HS-5 (cell line): ENCODE measurements at places on chromosomes 6 and 20.
A peak's percentile ranks its signal among the peaks of the same experiment; 100 is the strongest.

DNA sequence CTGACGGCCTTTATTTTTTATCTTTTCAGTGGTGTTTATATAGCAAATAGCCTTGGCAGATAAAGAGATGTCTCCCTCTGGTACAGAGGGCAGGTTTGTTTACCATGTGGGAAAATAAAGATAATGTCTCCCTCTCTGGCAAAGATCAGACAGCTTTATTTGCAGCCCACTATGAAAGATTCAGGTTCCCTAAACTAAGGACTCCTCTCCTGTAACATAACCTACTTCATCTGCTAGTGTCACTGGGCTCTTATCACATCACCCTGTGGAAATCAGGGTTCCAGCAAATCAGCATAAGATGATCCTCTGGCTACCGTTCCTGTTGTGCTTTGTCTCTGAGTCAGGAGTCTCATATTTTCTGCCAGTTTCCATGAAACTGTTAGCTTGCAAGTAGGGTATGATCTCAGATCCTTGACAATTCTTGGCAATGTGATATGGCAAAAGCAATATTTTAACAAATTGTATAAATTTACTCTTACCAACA, 3.1 kb downstream of the FBXL4 start:
- no peak for DNase-seq

GRCh38 chr6:443621-444159, 52.1 kb downstream of the IRF4 start:
- no peak for DNase-seq

DNA sequence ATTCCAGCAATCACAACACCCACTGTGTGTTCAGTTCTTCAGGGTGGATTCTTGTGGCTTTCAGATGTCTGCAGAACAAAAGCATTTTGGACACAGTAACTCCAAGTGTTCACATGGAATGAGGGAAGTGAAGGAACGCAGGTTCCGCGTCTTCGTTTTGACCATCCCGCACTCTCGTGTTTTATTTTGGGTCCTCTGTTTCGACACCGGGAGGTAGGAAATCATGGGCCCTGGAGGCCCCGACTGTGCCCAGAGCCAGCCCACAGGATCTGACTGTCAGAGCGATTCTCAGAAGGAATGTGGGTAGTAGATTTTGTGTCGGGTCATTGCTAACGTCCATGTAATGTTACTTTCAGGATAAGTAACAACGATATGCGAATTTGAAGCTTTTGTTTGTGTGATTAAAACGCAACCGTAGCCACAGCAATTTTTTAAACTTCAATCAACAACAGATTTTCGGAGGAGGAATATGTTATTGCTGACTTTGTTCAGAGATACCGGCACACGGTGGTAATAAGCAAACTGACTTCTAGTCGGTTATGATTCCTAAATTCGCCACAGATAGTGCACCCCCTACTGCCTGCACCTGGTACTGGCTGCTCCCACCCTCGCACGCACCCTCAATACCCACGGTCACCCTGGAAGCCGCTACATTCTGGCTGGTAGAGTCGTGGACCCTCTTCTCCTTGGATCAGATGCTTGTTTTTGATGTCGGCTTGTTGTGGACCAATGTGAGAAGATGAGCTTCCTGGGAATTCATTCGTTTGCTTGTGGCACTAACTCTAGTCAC, 10.5 kb downstream of the NPEPL1 start:
- DNase-seq = no peak

GRCh38 chr20:15862178-15862577, 711.1 kb downstream of the KIF16B start:
- DNase-seq = no peak

DNA sequence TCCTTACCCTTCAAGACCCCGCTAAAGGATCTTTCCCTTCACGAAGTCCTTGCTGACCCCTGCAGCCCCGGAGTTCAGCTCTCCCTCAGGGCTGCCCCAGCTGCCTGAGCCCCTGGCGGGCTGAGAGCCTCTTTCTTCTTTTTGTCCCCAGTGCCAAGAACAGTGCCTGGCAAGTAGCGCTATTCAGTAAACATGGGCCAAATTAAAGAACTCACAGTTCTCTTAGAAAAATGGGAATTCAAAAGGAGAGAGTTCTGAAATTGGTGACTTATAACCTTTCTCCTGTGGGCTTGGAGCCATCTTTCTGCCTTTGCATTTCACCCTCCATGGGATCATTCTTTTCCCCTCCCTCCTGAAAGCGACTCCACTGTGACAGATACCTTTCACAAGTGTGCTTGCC, 227.2 kb downstream of the TMEM242 start:
- no peak for DNase-seq

DNA sequence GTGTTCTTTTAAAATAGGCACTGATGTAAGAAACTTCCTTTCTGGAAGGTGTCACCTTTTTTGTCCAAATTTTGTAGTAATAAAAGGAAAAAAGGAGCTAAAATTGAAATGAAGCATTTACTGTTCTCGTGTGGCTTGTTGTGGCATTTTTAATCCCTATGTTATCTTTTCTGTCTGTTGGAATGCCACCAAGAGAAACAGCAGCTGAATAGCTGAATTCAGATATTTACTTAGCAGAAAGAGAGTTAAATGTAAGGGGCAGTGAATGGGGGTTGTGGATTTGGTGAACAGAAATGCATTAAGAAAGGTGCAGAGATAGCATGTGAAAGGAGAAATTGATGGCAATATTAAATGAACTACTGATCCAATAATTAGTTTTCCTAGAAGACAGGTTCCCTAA, 573.6 kb upstream of the EPHA7 start:
- no peak for DNase-seq

- peak; percentile 35 for DNase-seq
Measured at GRCh38 chr6:100479179-100480035, 14.7 kb upstream of the SIM1 start.

GRCh38 chr6:156852147-156852857, 75.1 kb downstream of the ARID1B start:
- no peak for DNase-seq

- DNase-seq = no peak
Measured at GRCh38 chr6:2581011-2581410, 169.7 kb downstream of the MYLK4 start.

- DNase-seq = no peak
Measured at GRCh38 chr6:14211562-14211942, 94.0 kb downstream of the CD83 start.

DNA sequence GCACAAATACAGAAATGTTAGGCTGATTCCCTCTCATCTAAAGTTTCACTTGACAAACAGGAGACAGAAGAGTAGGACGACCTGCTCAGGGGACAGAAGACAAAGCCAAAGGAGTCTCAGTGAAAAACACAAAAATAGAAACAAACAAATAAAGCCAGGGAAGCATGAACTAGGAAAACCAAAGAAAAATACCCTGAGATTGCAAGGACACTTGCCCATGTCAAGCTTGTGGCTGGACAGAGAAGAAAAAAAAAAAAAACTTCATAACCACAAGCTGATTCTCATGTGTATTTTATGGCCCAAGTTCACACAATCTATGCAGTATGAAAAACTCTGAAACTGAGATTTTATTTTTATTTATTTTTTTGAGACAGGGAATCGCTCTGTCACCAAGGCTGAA, 85.6 kb upstream of the BEND6 start:
- DNase-seq = no peak

DNA sequence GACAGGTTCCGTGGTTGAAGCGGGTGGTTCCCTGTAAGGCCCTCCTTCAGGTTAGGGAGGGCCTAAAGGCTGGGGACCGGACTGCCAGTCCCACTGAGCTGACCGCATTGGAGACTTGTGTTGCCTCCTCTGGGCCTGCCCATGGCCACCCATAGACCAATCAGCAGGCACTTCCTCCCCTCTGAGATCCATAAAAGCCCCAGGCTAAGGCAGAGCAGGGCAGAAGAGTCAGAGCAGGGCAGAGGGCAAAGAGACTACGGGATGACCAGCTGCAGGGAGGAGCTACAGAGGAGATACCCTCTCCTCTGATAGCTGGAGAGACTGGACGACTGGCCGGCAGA, 537.4 kb downstream of the TENT5A start:
- DNase-seq = no peak

GRCh38 chr6:18503593-18504231, 116.6 kb downstream of the RNF144B start:
- peak; percentile 79 for DNase-seq

DNA sequence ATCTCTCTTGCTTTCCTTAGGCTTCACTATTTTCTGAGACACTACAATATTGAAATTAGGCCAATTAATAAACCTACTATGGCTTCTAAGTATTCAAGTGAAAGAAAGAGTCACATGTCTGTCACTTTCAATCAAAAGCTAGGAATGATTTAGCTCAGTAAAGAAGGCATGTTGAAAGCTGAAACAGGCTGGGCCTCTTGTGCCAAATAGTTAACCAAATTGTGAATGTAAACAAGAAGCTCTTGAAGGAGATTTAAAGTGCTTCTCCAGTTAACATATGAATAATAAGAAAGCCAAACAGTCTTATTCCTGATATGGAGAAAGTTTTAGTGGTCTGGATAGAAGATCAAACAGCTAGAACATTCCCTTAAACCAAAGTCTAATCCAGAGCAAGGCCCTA, 236.3 kb downstream of the OTOR start:
- no peak for DNase-seq

DNA sequence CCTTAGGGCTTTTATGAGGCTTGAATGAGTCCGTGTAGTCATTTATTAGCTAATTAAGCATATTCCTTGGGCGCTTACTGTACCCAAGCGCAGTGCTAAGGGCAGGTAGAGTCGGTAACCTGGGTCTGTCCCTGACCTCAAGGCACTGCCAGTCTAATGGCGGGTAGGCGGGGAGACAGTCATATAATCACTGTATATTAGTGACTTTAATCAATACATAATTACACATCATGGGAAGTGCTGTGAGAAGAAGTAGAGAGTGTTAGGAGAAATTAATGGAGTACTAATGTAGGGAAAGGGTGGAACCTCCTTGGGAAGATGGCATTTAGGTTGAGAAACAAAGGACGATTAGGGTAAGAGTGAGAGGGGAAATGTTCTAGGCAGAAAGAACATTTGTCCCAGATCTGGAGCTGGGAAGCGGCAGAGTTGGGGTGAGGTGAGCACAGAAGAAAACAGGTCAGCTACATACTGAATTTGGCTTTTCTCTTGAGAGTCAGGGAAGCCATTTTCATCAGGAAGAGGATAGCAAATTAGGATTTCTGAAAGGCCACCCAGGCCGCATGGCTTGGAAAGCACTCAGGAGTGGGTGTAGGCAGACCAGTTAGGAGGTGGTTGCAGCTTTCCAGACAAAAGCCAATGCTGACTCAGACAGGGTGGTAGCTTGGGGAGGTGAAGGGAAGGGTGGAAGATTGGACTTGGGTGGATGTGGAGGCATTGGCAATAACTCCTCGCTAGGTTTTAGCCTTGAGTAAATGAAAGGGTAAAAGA, 954 bp upstream of the BLCAP start:
- DNase-seq = no peak

- no peak for DNase-seq
Measured at GRCh38 chr6:34829137-34829536, 37.3 kb downstream of the BLTP3A start.

- DNase-seq = no peak
Measured at GRCh38 chr20:23159947-23160318, 73.8 kb upstream of the CD93 start.

DNA sequence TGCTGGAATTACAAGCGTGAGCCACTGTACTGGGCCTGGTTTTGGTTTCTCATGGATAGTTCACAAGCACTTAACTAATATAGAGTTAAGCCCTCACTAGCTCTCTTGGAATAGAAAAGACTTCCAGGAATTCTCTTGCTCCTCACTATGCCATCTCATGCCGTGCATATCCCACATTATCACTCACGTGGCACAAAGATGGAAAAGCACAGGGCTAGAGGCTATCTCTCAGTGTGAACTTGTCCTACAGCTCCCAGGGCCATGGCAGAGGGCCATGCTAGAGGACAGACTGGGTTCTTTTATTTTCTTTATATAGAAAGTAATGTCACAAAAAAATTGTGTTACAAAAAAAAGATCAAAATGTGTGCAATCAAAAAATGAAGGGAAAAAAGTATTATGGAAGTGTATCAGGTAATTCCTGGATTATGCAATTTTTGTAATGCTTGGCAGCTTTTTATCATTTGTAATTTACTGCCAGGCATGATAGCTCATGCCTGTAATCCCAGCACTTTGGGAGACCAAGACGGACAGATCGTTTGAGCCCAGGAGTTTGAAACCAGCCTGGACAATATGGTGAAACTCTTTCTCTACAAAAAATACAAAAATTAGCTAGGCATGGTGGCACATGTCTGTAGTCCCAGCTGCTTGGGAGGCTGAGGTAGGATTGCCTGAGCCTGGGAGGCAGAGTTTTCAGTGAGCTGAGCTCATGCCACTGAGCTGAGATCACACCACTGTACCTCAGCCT, 6.4 kb upstream of the SLC2A12 start:
- DNase-seq = no peak

- DNase-seq = no peak
Measured at GRCh38 chr20:63247671-63248228, 6.5 kb downstream of the NKAIN4 start.

DNA sequence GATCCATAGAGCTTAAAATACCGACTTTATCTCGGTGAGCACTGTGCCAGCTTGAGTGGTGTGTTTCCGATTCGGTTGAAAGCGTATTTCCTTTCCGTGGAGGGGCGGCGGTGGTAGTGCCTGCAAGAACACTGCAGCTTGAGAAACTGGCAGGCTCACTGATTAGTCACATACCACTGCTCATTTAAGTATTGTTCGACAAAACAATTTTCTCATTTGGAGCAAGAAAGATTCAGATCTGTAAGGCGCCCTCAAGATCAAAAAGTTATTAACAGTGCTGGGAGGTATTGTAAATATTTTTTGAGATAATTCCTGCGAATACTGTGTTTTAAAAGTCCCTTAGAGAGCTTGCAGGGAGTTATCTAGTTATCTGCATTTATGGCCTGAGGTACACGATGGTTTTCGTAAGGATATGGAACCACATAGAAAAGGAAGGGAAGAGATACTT, 1.3 kb downstream of the MAPK14 start:
- peak; percentile 69 for DNase-seq

GRCh38 chr6:25922301-25922700, 8.2 kb downstream of the SLC17A2 start:
- peak; percentile 34 for DNase-seq

DNA sequence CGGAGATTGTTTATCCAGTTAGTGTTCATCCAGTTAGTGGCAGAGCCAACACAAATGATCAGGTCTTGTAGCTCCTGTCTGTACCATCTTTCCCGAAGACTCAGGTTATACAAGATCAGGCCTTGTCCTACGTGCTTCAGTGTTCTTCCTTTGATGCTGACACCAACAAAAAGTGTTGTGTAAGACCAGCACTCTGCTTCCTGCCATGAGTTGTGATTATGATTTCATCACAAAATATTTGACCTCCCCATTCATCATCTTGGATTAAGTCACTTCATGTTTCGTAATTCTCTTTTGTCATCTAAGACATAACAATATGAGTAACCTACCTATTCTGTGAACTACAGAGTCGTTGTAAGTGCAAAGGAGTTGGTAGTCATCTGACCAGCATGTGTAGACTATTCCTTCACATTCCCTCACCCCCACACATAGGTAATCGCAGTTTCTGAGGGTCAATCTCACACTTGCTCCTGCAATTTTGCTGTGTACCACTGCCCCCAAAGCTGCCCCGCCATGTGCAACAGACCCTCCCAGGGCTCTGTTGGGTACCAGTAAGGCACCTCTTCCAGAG, 135.6 kb upstream of the SLC22A23 start:
- DNase-seq = peak; percentile 98
